ENCODE measurements at places on chromosomes 12 and 14.

DNA sequence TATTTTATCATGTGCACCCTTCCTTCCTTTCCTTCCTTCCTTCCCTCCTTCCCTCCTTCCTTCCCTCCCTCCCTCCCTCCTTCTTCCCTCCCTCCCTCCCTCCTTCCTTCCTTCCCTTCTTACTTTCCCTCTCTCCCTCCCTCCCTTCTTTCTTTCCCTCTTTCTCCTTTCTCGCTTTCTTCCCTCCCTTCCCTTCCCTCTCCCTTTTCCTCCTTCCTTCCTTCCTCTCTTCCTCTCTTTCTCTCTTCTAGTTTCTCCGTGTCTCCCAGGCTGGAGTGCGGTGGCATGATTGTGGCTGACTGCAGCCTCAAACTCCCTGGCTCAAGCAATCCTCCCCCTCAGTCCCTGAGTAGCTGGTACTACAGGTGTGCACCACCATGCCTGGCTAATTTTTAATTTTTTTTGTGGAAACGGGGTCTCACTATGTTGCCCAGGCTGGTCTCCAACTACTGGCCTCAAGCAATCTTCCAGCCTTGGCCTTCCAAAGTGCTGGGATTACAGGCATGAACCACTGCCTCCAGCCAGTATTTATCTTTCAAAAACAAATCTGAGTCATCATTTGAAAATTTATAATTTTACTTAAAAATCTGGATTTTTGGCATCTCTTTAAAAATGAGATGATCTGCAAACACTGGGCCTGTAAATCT lies 7.8 kb downstream of the C1RL start:
- H3K27me3 ChIP-seq, result no peaks in the 10 kb centered on the region
- DNase-seq, result no peak
- H3K36me3 ChIP-seq, result peaks cover 23% of the 10 kb centered on the region
- H3K4me3 ChIP-seq, result no peak overlapping the region

- H3K4me3 ChIP-seq, result no peak overlapping the region
- H3K4me1 ChIP-seq, result no peaks in the 10 kb centered on the region
- no peaks in the 10 kb centered on the region for H3K36me3 ChIP-seq
- H3K27ac ChIP-seq, result no peak overlapping the region
- no peak for DNase-seq
- H3K27me3 ChIP-seq, result no peaks in the 10 kb centered on the region
Observed at GRCh38 chr12:130526813-130527212, 189.1 kb downstream of the PIWIL1 start.

GRCh38 chr12:88251798-88252197 lies 109.7 kb downstream of the TMTC3 start:
- H3K36me3 ChIP-seq, result no peaks in the 10 kb centered on the region
- no peak for DNase-seq
- no peak overlapping the region for H3K4me3 ChIP-seq
- H3K4me1 ChIP-seq, result no peaks in the 10 kb centered on the region
- no peak overlapping the region for H3K27ac ChIP-seq

GRCh38 chr12:7092229-7092985 lies at the start of gene C1R:
Gene C1R (minus strand): TSS chr12:7092445. CDS start chr12:7092388, 57 bp downstream.
- peak within 1 kb of the TSS; percentile 61 for H3K27ac ChIP-seq
- peak within 1 kb of the TSS; percentile 41 for H3K4me3 ChIP-seq
- no peaks in the 10 kb centered on the region for H3K27me3 ChIP-seq

DNA sequence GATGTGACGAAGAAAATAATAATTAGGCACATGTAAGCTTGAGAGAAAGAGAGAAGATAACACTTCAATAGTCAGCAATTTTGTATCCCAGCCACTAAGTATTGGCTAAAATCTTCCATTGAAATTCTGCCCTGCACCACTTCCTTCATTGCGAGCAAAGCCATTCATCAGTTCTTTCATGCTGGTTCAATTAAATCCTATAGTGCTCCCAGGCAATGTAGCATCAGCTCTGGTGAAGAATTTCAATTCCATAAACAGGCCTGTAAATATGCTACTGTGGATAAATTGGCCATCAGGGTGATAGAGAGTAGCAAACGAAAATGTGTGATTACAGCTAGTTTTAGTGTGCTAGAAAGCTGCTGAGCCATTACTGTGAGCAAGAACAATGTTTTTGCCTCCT lies 24.7 kb downstream of the RPL10L start:
- H3K27me3 ChIP-seq, result no peaks in the 10 kb centered on the region
- H3K4me3 ChIP-seq, result no peak overlapping the region
- no peak for DNase-seq
- H3K27ac ChIP-seq, result no peak overlapping the region
- no peaks in the 10 kb centered on the region for H3K36me3 ChIP-seq

- no peaks in the 10 kb centered on the region for H3K4me1 ChIP-seq
- no peak for DNase-seq
- no peaks in the 10 kb centered on the region for H3K27me3 ChIP-seq
- H3K4me3 ChIP-seq, result no peak overlapping the region
- no peaks in the 10 kb centered on the region for H3K36me3 ChIP-seq
- no peak overlapping the region for H3K27ac ChIP-seq
Observed at GRCh38 chr12:103442822-103443221, 52.9 kb downstream of the C12orf42 start.

DNA sequence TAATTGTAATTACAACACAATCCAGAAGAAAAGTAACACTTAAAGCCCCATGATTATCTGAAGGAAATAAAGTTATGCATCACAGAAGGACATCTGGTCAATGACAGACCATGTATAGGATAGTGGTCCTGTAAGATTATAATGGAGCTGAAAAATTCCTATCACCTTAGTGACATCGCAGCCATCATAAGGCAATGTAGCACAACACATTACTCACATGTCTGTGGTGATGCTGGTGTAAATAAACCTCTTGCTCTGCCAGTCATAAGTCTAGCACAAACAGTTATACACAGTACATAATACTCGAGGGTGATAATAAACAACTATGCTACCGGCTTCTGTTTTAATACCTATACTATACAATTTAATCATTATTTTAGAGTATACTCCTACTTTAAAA lies 11.2 kb downstream of the ATG2B start:
- no peaks in the 10 kb centered on the region for H3K4me1 ChIP-seq
- no peak overlapping the region for H3K27ac ChIP-seq
- no peaks in the 10 kb centered on the region for H3K27me3 ChIP-seq
- H3K36me3 ChIP-seq, result no peaks in the 10 kb centered on the region

DNA sequence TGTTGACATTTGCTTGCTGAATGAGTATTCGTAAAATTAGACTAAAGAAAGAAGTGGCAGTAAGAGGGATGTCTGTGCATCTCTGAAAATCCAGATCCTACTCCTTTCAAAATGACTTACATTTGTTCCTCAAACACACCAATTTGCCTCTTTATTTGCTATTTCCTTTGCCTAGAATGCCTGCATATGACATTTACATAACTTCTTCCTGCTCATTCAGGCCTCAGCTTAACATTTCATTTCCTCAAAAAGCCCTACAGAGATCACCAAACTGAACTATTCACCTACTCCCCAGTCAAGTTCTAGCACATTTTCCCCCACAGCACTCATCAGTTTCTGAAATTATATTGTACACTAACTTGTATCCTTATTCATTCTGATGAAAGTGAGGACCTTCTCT lies 907.2 kb downstream of the LRFN5 start:
- H3K4me3 ChIP-seq, result no peak overlapping the region
- no peak for DNase-seq

- no peak overlapping the region for H3K27ac ChIP-seq
- DNase-seq, result no peak
- no peaks in the 10 kb centered on the region for H3K36me3 ChIP-seq
- H3K27me3 ChIP-seq, result no peaks in the 10 kb centered on the region
- no peaks in the 10 kb centered on the region for H3K4me1 ChIP-seq
Observed at GRCh38 chr12:112537710-112538396, 119.1 kb downstream of the PTPN11 start.

GRCh38 chr12:49616533-49617219 lies 6.7 kb upstream of the PRPF40B start:
- no peaks in the 10 kb centered on the region for H3K27me3 ChIP-seq
- no peak for DNase-seq
- no peak overlapping the region for H3K27ac ChIP-seq
- no peak overlapping the region for H3K4me3 ChIP-seq
- peaks cover 2% of the 10 kb centered on the region for H3K4me1 ChIP-seq

GRCh38 chr14:74312161-74312560 lies 9.4 kb upstream of the ABCD4 start:
- DNase-seq, result no peak
- no peaks in the 10 kb centered on the region for H3K27me3 ChIP-seq
- H3K36me3 ChIP-seq, result no peaks in the 10 kb centered on the region
- no peak overlapping the region for H3K27ac ChIP-seq
- H3K4me1 ChIP-seq, result no peaks in the 10 kb centered on the region

DNA sequence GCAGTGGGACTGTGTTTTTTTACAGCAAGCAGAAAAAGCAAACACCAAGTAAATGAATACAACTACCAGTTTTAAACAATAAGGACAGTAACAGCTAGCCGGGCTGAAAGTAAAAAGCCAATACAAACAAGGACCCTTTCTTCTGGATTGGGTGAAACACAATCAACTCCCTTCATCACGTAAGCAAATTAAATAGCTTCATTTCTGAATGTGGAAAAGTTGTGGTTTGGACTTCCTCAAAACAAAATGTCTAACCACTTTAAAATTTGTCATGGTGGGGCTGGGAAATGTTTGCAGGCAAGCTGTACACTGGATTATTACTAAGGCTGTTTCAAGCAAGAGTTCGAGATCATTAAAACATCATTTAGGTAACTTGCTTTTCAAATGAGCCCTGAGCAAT lies 47.4 kb downstream of the TCHP start:
- H3K27ac ChIP-seq, result no peak overlapping the region
- peaks cover 27% of the 10 kb centered on the region for H3K36me3 ChIP-seq
- no peaks in the 10 kb centered on the region for H3K27me3 ChIP-seq
- peaks cover 31% of the 10 kb centered on the region for H3K4me1 ChIP-seq
- no peak overlapping the region for H3K4me3 ChIP-seq

GRCh38 chr12:45244561-45245343 lies 28.9 kb downstream of the ANO6 start:
- no peak overlapping the region for H3K4me3 ChIP-seq
- peaks cover 5% of the 10 kb centered on the region for H3K4me1 ChIP-seq
- DNase-seq, result no peak

- H3K36me3 ChIP-seq, result no peaks in the 10 kb centered on the region
- no peak overlapping the region for H3K4me3 ChIP-seq
- no peak overlapping the region for H3K27ac ChIP-seq
- no peak for DNase-seq
- H3K27me3 ChIP-seq, result no peaks in the 10 kb centered on the region
- no peaks in the 10 kb centered on the region for H3K4me1 ChIP-seq
Observed at GRCh38 chr12:30329281-30329680, 366.4 kb downstream of the IPO8 start.

- peak overlapping the region; percentile 19 for H3K27ac ChIP-seq
- DNase-seq, result no peak
- H3K4me3 ChIP-seq, result no peak overlapping the region
- peaks cover 43% of the 10 kb centered on the region for H3K4me1 ChIP-seq
- H3K36me3 ChIP-seq, result no peaks in the 10 kb centered on the region
Observed at GRCh38 chr12:27552886-27553560, 29.0 kb downstream of the PPFIBP1 start.

DNA sequence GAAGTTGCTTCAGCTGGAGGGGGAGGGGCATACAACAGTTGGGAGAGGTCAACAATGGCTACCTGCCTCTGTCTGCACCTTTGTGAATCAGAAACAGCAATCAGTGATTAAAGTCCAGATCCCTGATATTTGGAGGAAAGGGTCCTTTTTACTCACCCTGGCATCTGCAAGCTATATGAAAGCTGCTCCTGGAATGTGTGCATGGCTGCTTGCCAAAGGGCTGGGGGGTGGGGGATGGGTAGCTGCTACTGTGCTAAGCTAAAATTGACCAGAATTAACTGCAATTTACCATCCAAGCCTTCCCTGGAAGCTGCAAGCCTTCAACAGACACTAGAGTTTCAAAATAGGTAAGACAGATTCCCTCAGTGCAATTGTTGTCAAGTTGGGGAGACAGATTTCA lies 13.5 kb upstream of the GTF2A1 start:
- H3K4me3 ChIP-seq, result no peak overlapping the region
- H3K27ac ChIP-seq, result no peak overlapping the region
- DNase-seq, result no peak
- H3K4me1 ChIP-seq, result no peaks in the 10 kb centered on the region
- H3K27me3 ChIP-seq, result no peaks in the 10 kb centered on the region

DNA sequence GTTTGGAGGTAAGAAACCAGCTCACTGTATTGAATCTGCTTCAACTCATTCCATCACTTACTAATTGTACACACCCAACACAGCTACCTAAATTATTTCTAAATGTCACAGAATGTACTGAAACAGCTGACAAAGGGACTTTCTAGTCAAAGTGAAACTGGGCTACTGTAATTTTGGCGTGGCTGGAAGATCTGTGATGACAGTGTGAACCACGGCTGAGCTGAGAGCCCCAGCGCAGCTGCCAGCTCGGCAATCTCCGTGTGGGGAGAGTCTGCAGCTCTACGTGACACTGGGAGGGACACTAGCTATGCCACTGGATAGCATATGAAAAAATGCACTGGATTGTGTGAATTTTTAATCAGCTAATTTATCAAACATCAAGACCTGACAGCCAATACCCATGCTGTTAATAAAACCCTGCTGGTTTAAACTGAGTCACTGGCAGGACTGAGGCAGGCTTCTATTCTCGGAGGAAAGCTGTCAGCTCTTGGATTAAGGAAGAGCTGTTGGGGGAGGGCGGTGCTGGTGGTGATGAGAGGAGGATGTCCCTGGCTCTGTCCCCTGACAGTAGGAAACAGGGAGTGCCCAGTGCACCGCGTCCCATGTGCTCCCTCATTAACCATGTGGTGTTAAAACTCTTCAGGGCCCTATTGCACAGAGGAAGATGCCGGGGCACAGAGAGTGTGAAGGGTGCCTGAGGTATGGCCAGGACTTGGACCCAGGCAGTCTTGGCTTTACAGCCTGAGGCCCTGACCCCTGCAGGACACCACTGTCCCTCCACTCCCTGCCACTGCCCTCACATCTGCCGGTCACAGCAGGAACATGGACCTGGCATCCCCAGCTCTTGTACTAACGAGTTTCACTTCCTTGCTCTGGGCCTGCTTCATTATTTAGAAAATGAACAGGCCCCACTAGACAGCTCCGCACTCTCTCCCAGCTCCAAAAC lies 13.3 kb downstream of the SLC15A4 start:
- H3K27me3 ChIP-seq, result no peaks in the 10 kb centered on the region
- peak overlapping the region; percentile 33 for H3K27ac ChIP-seq
- H3K36me3 ChIP-seq, result peaks cover 14% of the 10 kb centered on the region

DNA sequence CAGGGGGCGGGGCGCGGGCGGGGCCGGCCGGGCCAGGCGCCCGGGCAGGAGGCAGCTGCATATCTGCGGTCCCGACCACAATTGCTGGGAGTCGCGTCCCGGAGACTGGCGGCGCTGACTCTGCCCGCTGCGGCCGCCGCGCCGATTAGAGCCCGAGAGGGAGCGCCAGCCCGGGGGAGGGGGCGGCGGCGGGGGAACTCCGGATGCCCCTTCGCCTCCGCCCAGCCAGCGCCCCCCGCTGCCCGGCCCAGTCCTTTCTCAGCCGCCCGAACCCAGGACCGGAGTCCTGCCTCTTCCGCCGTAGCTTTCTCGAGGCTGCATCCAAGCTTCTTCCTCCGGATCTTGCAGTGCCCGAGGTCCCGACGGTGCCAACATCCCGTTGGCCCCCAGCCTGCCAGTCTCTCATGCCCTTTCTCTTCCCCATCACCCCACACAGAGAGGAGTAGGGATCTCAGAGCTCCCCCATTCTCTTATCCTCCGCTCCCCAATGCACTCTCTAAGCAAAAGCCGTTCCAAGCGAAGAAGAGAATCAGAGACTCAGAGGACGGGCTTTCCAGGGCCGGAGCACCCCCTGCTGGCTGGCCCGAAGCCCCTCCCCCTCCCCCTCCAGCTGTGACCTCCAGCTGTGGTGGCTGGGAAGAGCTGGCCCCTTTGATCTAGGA lies 8.8 kb upstream of the SP7 start:
- H3K4me1 ChIP-seq, result peaks cover 19% of the 10 kb centered on the region
- peak overlapping the region; percentile 66 for H3K4me3 ChIP-seq
- H3K27me3 ChIP-seq, result no peaks in the 10 kb centered on the region
- no peaks in the 10 kb centered on the region for H3K36me3 ChIP-seq
- peak; percentile 74 for DNase-seq
